ENCODE measurements at places on chromosomes 7 and 10.
A peak's percentile ranks its signal among the peaks of the same experiment; 100 is the strongest.

DNA sequence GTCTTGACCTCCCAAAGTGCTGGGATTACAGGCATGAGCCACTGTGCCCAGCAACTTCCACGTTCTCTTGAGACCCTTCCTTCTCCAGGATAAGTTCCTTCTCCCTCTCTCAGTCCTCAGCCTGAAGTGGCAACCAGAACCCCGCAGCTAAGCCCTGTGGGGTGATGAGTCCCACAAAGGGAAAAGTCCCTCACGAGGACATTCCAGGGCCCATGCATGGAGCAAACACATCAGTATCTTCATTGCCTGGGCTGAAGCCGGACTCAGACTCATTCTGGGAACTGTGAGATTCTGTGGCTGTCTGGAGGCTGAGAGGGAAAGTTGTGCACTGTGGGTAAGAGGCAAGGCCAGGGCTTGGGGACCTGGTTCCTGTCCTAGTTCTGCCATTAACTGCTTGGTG, 622.9 kb downstream of the GALNT17 start:
- DNase-seq: no peak

GRCh38 chr7:73596191-73597065, 18.0 kb upstream of the TBL2 start:
- DNase-seq: no peak

GRCh38 chr7:26397796-26398426, 106.2 kb downstream of the SNX10 start:
- no peak for DNase-seq

GRCh38 chr7:66930341-66930740, 9.3 kb downstream of the TMEM248 start:
- DNase-seq: no peak

DNA sequence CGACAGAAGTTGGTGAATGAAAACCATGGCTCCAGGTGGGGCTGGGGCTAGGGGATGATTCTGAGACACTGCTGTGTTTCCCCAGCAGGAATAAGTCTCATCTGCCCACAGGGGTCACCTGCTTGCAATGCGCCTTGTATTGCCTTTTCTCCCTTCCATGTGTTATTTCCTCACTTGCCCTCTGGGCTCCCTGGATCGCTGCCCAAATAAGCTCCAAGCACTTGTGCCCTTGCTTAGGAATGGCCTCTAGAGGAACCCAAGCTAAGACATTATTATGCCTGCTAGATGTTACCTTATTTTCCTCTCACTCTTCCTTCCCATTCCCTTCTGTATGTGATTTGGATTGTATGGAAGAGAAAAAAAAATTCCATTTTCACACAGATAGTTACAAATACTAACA, 24.8 kb upstream of the PLPP4 start:
- DNase-seq: no peak

DNA sequence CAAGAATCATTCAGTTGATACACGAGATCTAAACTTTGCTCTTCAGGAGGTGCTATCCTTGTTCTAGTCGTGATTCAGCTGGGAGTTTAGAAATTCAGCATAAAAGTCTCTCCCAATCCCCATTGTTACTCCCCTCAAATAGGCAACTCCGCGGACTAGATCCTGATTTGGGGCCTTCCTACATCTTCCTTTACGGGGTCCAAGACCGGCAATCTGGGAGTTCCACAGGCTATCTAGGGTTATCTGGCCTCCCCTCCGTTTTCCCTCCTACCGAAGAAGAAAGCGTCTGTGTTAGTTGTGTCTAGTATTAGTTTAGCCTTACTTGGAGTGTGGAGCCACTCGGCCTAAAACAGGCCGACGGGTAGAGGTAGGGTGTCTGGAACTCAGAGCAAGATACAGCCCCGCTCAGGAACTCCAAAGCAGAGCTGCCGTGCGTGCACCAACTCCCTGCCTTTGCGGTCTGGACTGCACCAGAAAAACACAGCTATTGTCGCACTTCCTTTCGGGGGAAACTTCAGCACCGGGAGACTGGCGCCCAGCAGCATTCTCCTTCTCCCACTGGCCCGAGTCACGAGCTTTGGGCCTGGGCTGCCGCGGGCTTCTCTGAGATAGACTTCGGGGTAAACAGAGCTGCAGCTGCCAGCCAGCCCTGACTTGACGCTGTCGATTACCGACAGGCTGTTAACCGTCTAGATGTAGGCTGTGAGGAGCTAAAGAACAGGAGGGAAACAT, 1.5 kb upstream of the DLX5 start:
- DNase-seq: no peak

DNA sequence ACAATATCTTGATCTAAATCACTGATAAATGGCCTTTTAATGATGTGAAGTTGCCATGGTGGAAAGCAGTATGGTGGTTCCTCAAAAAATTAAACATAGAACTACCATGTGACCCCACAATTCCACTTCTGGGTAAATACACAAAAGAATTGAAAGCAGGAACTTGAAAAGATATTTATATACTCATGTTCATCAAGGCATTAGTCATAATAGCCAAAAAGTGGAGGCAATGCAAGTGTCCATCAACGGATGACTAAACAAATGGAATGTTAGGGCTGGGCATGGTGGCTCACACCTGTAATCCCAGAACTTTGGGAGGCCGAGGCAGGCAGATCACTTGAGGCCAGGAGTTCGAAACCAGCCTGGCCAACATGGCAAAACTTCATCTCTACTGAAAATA, 2.0 kb upstream of the DNAJC12 start:
- DNase-seq: no peak

DNA sequence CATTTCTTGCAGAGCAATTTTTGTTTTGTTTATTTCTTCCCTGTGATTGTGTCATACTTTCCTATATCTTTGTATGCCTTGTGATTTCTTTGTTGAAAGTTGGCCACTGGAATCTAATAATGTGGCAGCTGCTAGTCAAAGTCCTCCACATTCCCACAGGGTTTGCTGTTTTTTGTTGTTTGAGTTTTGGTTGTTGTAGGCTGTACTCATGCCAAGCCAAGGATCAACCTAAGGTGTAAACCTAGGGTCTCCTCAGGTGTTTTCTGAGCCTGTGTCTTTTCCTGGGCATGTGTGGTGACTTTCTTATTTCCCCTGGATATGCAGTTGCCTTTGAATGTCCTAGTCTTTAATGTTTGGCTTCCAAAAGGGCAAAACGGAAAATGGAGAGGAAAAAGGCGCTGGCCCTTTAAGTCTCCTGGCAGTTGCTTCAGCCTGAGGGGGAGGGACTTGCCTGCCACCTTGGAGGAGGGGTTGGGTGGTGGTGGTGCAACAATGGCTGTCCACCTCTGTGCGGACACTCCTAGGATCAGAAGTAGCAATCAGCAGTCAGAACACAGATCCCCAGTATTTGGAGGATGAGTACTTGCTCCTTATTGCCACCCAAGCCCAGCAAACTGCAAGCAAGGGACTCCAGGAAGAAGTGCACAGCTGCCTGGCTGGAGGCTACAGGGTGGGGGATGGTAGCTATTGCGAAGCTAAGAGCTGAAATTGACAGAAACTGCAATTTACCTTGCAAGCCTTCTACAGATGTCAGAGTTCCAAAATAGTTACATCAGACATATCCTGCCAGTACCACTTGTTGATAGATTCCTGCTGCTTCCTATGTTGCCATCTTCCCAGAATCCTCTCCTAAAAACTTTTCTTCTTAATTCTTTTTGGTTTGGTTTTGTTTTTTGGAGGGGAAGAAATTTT, 5.6 kb upstream of the ZNF518A start:
- DNase-seq: no peak

GRCh38 chr7:18590241-18590640, 94.7 kb downstream of the HDAC9 start:
- DNase-seq: no peak

DNA sequence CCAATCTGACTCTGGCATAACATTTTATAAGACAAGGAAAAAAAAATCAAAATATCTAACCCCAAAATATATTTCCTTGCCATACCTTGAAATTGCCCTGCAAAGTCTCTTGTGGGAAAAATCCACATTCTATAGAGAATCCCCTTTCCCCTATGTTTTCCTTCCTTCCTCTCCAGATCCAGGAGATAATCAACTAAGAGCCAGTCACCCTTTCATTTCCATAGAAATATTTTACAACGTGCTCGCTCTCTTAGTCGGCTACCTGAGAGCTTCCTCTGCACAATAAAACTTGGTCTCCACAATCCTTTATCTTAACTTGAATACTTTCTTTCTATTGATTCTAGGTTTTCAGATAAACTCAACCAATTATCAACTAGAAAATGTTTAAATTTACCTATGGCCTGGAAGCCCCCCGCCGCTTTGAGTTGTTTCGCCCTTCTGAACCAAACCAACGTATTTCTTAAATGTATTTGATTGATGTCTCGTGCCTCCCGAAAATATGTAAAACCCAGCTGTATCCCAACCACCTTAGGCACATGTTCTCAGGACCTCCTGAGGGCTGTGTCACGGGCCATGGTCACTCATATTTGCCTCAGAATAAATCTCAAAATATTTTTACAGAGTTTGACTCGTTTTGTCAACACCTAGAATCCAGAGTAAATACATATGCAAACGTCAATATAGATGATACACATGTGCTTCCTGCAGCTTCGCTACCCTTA, 869 bp downstream of the PSAP start:
- no peak for DNase-seq

DNA sequence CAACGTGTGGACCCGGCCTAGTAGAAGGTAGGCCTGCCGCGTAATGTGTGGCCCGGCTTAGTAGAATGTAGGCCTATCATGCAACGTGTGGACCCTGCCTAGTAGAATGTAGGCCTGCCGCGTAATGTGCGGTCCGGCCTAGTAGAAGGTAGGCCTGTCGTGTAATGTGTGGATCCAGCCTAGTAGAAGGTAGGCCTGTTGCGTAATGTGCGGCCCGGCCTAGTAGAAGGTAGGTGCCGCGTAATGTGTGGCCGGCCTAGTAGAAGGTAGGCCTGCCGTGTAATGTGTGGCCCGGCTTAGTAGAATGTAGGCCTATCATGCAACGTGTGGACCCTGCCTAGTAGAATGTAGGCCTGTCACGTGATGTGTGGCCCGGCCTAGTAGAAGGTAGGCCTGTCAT, 11.9 kb upstream of the GTPBP4 start:
- no peak for DNase-seq

DNA sequence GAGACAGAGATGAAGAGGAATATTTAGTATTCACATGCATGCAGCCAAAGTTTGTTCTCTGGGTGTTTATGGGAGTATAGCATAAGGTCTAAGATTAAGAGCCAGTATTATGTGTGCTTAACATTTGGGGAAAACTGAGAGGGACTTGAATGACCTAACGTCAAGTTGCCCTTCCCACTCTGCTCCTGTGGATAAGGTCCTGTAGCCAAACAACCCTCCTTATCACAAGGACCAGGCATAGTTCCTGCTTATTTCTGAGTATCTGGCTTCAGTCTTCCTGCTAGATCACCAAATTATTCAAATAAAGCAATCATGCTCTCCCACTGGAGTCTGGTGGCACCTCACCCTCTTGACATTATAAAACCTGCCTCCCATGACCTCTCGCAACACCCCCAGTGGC, 137.9 kb upstream of the SEMA3E start:
- DNase-seq: no peak

DNA sequence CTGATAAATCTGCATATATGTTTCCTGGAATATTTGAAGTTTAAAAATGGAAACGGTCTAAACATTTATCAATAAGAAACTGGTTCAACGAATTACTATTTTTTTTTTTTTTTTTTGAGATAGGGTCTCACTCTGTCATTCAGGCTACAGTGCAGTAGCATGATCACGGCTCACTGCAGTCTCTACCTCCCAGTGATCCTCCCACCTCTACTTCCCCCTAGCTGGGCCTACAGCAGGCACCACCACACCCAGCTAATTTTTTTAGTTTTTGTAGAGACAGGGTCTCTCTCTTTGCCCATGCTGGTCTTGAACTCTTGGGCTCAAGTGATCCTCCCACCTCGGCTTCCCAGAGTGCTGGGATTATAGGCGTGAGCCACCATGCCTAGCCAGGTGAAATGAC, 68.3 kb downstream of the UBE2H start:
- DNase-seq: no peak

GRCh38 chr7:134028853-134029252, 98.3 kb upstream of the LRGUK start:
- DNase-seq: no peak

DNA sequence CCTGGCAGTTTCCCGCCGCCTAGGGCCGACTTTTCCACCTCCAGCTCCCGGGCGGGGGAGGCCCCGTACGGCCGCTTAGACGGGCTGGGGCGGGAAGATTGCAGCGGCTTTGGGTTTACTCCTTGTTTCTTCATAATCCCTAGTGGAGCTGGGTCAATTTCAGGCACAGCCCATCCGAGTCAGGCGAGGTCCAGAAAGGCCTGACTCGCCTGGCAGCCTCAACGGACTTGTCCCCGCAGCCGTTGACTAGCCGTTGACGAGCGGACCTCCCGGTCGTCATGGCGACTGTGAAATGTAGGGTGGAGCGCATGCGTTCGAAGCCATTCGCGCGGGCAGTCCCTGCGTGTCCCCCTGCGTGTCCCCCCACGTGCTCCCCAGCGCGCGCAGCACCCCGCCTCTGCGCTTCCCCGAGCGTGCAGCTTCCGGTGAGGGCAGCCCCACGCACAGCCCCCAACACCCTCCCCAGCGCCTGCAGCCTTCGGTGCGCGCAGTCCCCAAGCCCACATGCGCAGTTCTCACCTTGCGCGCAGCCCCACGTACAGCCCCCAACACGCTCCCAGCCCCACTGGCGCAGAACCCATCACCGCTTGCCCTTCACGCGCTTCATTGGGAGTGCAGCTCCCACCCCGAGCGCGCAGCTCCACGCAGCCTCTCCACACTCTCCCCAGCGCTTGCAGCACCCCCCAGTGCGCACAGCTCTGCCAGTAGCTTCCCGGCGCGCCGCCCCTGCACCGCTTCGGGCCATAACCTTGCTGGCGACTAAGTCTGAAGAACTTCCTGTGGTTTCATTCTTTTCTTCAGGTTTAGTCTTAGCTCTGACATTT, 67.8 kb downstream of the TBX20 start:
- DNase-seq: peak; percentile 82

DNA sequence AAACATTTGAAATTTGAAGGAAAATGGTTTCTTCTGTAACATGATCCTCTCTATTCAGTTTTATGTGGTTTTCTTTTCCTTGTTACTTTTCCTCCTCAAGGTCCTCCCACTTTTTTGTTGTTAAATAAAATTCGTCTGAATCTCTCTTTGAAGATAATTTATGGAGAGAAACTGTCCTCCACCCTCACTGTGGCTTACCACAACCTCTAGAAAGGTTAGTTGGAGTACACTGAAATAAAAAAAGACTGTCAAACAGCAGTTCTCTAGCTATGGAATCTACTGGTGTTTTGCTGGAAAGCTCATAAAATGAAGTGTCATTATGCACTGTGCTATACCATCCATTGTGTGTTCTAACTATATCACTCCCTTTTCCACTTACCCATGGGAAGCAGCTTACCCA, 189.4 kb downstream of the HDAC9 start:
- DNase-seq: no peak

DNA sequence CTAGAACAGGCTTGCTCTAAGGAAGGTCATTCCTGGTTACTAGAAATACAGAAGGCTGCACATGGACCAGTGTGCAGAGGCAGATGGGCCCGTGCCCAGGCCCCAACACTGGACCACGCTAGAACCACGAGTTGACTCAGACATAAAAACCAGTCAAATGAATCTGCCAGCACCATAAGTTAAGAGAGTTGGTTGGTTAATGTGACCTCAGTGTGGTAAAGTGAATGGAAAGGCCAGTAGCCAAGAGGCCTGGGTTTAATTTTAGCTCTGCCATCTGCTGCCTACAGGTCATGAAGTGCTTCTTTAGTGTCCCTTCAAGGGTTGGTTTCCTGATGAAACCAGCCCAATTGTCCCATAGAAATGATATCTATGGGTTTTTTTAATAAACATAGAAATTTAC, 329.6 kb upstream of the NRP1 start:
- no peak for DNase-seq

All from NCI-H1092 (cell line).